ENCODE measurements at places on chromosomes 6 and 20.

- no peak for DNase-seq
Measured at GRCh38 chr20:53865901-53866793, 204.2 kb downstream of the BCAS1 start.

DNA sequence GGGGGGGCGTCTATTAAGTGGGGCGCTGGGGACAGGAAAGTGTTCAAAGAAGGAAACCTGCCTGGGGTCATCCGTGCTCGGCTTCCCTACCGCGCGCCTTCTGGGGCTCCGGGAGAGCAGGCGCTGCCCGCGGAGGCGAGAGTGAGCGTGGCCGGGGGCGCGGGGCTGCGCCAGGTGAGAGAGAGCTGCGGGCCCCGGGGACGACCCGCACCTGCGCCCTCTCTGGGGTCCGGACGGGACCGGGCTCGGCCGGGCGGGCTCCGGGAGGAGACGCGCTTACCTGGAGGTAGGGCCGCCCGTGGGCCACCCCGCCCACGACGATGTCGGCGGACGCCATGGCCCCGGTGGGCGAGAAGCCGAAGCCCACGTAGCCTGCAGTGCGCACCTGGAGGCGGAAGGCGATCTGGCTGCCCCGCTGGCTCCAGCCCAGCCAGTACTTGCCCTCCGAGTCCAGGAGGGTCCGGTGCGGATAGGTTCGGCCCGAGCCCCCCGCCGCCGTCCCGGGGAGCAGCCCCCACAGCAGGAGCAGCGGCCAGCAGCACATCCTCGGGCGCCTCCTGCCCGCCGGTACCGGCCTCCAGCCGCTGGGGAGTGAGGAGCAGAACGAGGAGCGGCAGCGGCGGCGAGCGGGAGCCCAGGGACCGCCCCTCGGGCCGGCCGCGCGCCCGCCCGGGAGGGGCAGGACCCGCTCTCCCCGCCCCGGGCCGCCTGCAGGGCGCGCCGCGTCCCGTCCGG, at the start of gene MOXD1:
Gene MOXD1 (minus strand): TSS at position 593 of the 735 bp plus-strand sequence. CDS start 49 bp downstream, at position 544.
- peak; percentile 53 for DNase-seq

DNA sequence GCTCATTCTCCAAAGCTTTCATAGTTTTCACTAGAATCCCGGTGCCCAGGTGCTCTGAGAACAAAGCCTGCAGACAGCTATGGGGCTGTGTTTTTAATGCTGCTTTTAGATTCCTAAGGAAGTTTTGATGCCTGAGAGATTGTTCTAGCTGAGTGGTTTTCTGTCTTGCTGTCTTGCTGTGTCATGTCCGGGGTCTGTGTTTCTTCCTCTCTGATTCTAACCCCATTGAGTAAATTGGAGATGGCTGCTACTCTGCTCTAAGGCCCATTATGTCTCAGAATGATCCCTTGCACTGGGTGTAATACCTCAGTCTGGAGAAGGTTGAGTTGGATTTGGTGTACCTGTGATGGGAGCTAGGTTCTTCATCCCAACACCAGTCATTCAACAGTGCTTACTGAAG, 63.4 kb downstream of the ARID1B start:
- no peak for DNase-seq

DNA sequence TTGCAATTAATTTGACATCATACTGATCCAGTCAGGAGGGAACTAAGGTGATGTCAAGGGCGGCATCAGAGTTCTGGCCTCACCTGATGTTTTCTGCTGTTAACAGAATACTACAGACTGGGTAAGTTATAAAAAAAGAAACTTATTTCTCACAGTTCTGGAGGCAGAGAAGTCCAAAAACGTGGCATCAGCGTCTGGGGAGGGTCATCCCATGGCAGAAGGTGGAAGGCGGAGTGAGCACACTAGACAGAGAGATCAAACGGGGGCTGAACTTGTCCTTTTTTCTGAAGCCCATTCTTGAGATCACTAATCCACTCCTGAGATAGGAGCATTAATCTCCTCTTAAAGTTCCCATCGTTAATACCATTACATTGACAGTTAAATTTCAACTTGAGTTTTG, 3.3 kb upstream of the MTCH1 start:
- DNase-seq: no peak

DNA sequence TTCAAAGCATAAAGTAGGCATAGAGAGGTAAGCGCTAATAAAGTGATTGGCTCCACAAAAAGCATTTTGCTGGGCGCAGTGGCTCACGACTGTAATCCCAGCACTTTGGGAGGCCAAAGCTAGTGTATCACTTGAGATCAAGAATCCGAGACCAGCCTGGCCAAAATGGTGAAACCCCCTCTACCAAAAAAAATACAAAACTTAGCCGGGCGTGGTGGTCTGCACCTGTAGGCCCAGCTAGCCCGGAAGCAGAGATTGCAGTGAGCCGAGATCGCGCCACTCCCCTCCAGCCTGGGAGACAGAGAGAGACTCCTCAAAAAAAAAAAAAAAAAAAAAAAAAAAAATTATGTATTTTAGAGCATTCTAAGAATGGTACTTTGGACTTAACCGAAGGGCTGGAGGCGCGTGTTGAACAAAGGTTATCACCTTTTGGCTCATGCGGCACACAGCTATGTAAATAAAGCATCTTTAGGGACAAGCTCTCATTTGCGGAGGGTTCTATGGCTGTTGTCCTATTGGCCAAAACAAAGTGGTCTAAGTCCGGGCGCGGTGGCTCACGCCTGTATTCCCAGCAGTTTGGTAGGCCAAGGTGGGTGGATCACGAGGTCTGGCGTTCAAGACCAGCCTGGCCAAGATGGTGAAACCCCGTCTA, 17.4 kb downstream of the HFE start:
- DNase-seq: no peak
